ENCODE measurements at places on chromosomes 12 and 14. TPM values are rescaled to one million over a fixed set of nuclear protein-coding genes. Genes with fewer than 3 reads are reported as not detected.

GRCh38 chr14:103480595-103480994 is 42.0 kb downstream of the CKB start:
- no peak for DNase-seq

GRCh38 chr14:98704441-98704840 is 567.6 kb downstream of the BCL11B start:
- DNase-seq: no peak

DNA sequence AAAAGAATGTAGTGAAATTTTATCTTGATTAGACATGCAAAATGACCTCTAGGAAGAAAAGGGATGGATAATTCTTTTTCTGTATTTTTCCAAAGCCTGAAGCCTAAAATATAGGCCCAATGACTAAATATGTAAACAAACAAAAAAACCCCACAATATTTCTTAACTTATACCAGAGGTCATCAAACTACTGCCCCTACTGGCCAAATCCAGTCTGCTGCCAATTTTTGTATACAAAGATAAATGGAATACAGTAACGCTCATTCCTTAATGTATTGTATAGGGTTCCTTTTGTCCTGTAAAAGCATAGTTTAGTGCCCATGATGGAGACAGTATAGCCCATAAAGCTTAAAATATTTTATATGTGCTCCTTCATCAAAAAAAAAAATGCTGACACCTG is 145.7 kb upstream of the ALG10 start:
- no peak for DNase-seq

GRCh38 chr12:42282294-42282693 is 43.6 kb downstream of the ZCRB1 start:
- DNase-seq: no peak

GRCh38 chr12:27898022-27898421 is 74.5 kb downstream of the PTHLH start:
- DNase-seq: no peak

GRCh38 chr14:103151270-103151945 is 28.1 kb downstream of the TNFAIP2 start:
- no peak for DNase-seq

DNA sequence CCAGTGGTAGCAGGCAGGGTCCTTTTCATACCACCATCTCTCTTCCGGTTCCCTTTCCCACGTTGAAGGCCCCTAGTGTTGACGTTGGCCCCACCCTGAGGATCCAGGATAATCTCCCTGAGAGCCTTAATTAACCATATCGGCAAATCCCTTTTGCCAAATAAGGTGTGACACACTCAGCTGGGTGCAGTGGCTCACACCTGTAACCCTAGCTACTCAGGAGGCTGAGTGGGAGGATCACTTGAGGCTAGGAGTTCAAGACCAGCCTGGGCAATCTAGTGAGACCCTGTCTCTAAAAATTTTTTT is 2.8 kb upstream of the TMEM119 start:
- DNase-seq: no peak

- peak; percentile 21 for DNase-seq
These were observed 103.3 kb upstream of the FKBP4 start for GRCh38 chr12:2691345-2692071.

DNA sequence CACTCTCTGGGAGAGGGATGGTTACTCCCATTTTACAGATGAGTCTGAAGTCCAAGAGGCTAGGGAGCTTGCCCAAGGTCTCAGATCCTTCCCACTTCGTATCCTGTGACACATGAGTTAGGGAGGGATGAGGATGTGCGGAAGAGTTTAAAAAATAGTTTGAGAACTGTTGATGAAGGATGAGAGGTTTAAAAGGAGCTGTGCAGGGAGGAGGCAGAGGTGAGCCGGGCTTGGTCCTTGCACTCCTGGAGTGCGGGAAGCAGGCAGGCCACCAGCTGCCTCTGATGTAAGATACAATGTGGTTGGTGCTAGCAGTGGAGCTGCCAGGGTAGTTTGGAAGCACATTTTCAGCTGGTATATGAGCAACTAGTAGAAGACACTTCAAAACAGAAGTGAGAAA is 46.5 kb downstream of the TSPAN9 start:
- DNase-seq: no peak

- DNase-seq: no peak
These were observed 27.4 kb downstream of the PTPN11 start for GRCh38 chr12:112446008-112446725.

GRCh38 chr12:12323591-12323990 is 26.5 kb downstream of the MANSC1 start:
- DNase-seq: no peak

Gene TAS2R20
- total RNA-seq: 2.5 TPM

Gene SYCP3
- 0.13 TPM for total RNA-seq

Gene SERPINA1
- total RNA-seq: 2.0 TPM

Gene DEGS2
- 0.35 TPM for total RNA-seq

Gene SIVA1
- total RNA-seq: 92.4 TPM

Gene CLEC7A
- total RNA-seq: 1.2 TPM

Gene PARPBP
- 6.8 TPM for total RNA-seq

Gene INSM2
- not detected for total RNA-seq

Gene TPH2
- total RNA-seq: not detected

Gene BMAL2
- total RNA-seq: 2.1 TPM

Gene MMP19
- 2.7 TPM for total RNA-seq

Gene GLIPR1
- 11.3 TPM for total RNA-seq

Gene KRT79
- not detected for total RNA-seq
